ENCODE measurements at places on chromosomes 3 and 15.

DNA sequence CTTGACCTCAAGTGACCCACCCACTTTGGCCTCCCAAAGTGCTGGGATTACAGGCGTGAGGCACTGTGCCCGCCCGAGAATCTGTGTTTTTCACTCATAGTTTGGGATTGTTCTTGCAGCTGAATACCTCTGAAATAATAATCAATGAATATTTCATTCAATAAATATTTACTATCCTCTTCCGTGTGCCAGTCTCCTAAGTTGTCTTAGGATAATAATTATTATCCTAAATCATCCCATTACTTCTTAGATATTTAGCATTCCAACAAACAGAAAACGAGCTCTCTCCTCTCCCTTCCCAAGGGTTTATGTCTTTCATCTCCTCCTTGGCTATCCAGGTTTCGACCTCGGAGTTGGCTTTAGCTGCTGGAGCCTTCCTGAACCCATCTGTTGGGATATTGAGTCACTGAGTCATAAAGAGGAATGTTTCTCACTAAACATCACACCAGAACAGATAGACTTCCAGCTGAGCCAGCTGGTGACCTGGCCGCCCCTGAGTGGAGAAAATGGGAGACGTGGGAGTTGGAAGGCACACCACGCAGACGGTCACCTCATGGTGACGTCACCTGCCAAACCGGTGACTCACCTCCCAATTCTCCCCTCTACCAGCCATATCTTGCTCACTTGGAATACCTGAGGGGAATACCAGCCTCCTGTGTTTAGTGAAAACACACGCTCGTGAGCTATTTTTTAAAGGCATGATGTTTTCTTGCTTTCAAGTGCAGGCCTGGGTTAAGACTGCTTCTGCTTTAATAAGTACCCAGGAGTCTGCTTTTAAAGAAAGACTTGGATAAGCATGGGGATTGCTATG lies 43.9 kb downstream of the BHLHE40 start:
- no peak for DNase-seq

DNA sequence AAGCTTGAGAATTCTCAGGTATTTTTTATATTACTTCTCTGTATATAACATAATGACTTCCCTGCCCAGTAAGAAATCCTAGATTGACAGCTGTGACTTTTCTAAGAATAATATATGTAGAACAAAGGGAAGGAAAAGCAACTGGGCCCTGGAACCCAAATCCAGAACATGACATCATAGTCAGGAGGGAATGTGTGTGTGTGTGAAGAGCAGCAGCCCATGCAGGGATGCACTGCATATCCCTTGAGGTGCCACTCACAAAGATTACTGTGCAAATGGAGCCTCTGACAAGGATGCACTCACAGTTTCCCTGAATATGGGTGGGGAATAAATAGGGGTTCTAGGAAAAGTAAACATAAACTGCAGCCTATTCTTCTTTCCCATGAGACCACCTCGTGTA lies 279.5 kb downstream of the NEK10 start:
- DNase-seq: no peak

DNA sequence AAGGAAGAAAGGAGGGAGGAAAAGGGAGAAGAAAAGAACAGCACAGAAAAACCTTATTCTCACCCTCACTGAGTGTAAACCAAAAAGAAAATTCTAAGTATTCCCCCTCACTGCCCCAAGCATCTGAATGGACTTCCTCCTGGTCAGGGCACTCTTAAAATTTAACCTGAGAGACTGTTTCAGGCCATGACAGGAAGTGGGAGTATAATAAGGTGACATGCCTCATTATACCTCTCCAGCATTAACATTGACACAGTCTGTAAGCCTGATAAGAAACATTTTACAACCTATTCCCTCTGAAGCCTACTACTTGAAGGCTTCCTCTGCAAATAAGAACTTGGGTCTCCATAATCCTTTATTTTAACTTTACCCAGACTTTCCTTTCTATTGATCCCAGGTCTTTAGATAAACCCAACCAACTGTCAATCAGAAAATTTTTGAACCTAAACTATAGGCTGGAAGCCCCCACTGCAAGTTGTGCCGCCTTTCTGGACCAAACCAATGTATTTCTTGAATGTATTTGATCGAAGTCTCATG lies 41.7 kb downstream of the SLCO2A1 start:
- DNase-seq: no peak

DNA sequence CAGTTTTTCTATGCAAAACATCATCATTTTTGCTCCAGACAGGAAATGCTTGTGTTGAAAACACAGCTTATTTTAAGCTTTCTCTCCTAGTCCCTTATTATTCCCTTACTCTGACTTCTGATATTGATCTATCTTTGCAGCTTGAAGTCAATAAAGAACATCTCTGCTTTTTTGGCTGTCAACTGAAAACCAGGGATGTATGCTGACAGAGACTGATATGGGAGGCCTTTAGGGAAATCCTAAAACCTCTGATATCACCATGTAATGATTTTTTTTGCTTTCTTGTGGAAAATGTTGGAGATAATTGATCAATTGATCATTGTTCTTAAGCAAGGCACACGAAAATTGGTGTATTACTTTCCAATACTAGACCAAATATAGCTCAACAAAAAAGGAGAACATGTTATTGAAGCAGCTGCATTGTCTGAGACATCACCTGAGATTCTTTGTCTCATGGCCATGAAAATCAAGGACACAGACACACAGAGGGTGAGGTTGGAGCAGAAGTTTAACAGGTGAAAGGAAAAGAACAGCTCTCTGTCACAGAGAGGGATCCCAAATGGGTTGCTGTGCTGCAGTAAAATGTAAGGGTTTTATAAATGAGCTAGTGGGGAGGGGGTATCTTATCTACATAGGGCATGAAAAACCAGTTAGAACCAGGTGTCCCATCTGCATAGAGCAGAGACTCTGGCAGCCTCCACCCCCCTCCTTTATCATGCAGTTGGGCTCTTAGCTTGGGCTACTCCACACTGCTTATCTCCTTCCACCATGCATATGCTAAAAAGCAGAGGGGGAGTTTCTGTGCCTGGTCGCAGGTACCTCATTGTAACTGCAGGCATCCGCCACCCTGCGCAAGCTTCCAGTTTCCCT lies 17.0 kb upstream of the SENP7 start:
- no peak for DNase-seq

GRCh38 chr15:39625856-39626255 lies 45.0 kb downstream of the THBS1 start:
- DNase-seq: no peak
